H9 (cell line): ENCODE measurements at places on chromosomes 3 and 15. TPM values are rescaled to one million over a fixed set of nuclear protein-coding genes. Genes with fewer than 3 reads are reported as not detected.

- DNase-seq: no peak
These were observed 23.4 kb downstream of the POMGNT2 start for GRCh38 chr3:43082457-43082856.

MCF2L2 gene
- total RNA-seq: 5.5 and 6.4 TPM in 2 replicates

DNA sequence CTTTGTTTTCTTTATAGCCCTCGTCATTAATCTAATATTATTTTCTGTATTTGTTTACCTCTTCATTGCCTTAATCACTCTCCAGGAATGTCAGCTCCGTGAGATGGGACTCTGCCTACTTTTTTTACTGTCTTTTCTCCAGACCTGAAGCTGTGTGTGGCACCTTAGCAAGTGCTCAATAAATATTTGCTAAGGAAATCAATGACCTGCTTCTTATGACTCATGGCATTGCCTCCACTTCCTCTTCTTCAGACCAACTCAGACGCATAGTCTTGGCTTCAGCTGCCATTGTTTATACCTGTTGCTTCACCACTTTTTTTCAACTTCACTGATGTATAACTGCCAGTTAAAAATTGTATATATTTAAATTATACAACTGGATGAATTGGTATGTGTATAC is 218.5 kb upstream of the CMC1 start:
- no peak for DNase-seq

PRSS50 gene
- total RNA-seq: 0.24 and 0.59 TPM in 2 replicates

NAALADL2 gene
- total RNA-seq: 0.86 and 1.6 TPM in 2 replicates

- no peak for DNase-seq
These were observed 280.1 kb downstream of the NEK10 start for GRCh38 chr3:27089068-27089467.

- no peak for DNase-seq
These were observed 103.6 kb downstream of the TGFBR2 start for GRCh38 chr3:30710017-30710416.

DNA sequence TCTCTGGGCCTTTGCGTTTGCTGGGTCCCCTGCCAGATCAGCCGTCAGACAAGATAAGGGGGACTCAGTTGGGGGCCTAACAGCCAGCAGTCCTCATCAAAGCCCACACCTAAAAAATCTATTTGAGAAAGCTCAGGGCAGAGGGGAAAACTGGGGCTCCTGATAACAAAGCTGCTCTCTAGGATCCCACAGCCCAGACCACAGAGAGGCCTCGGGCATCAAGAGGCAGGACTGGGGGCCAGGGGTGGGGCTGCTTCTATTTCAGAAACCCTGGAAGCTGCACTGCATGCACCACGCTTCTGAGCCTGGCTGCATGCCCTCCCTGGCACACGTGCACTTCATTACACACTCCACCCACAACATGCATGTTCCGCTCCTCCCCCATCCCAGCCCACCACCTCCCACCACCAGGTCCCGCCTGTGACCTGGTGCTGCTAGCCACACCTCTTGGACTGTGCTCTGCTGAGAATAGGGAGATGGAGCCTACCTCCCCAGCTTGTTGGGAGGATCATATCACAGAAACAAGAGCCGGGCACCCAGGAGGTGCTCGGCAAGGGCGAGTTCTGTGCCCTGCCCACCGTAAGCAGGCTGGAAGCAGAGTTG is 26.6 kb downstream of the FBLN2 start:
- no peak for DNase-seq

ERICH6 gene
- total RNA-seq: not detected in 2 replicates

SH3BP5 gene
- 5.5 and 6.8 TPM in 2 replicates for total RNA-seq

DNA sequence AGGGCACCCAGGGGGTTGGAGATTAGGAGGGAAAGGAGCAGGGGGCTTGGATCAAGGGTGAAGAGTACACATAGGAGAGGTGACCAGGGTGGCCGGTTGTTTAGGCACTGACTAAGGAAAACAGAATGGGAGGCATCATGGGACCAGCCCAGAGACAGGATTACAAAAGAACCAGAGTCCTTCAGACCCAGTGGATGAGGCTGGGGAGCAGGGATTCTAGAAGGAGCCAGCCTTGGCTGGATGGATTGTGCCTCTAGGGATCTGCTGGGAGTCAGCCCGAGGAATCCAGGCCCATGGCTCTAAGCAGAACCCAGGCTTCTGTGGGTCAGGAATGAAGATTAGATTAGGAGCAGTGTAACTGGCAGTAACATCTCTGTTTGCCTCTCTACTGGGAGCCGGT is 98.6 kb downstream of the ARNT2 start:
- peak; percentile 4 for DNase-seq

DNA sequence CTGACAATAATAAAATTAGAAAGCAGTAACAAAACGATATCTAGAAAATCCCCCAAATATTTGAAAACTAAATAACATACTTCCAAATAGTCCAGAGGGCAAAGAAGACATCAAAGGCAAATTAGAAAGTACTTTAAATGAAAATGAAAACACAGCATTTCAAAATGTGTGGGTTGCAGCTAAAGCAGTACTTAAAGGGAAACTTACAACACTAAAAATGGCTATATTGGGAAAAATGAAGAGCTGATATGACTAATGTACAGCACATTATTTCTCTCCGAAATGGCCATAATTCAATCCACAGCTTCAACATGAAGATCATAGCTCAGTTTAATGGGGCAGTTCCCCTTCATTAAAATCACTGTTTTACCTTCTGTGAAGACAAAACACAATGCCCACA is 71.9 kb downstream of the FBXL22 start:
- DNase-seq: no peak

- DNase-seq: no peak
These were observed 2.8 kb downstream of the ABHD2 start for GRCh38 chr15:89090791-89091626.

MESP2 gene
- 0.28 TPM in 1 of 2 replicates, not detected in the other for total RNA-seq

SLC22A14 gene
- total RNA-seq: not detected in 2 replicates

CCR8 gene
- 0.31 and 0.64 TPM in 2 replicates for total RNA-seq

MAN2A2 gene
- 25.3 and 27.4 TPM in 2 replicates for total RNA-seq

- no peak for DNase-seq
These were observed 128.2 kb upstream of the HES1 start for GRCh38 chr3:194007592-194008337.

GRCh38 chr3:109656225-109656624 is 318.9 kb upstream of the DPPA4 start:
- DNase-seq: no peak

MTHFS gene
- total RNA-seq: 36.9 and 39.9 TPM in 2 replicates

- DNase-seq: no peak
These were observed 42.7 kb upstream of the TOP2B start for GRCh38 chr3:25707268-25707926.

DNA sequence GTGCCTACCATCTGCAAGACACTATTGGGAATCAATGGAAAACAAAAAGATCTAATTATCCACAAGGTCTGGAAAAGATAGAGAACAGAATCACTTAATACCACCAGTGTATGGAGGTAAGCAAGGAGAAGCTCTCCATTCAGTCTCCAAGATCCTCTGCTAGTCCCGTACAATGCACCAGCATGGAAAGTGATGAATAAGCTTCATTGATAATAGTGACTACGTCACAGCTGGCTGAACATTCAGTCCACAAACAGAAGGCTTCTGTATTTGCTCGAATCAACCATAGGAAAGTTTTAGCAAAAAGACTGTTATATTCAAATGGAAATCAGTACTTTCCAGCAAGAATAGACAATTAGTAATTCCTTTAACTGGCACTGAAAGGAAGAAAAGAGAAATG is 42.9 kb downstream of the IGSF11 start:
- no peak for DNase-seq

DNA sequence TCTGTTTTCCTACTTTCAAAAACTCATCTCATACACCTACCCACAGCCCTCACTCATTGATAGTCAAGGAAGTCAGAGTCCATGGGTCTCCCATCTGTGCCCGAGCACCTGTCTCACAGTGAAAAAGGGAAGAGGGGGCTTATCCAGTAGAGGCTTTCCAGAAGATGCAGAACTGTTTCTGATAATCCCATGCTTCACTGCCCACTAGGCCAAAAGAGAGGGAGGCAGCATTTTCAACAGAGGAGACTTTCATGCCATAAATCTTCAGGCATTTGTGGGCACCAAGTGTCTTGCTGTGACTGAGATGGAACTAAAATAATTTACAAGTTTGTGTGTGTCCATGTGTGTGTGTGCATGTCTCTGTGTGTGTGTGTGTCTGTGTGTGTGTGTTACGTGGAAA is 117.9 kb upstream of the PHLDB2 start:
- DNase-seq: no peak

PEX5L gene
- 0.85 and 1.4 TPM in 2 replicates for total RNA-seq

- no peak for DNase-seq
These were observed 4.0 kb upstream of the SLC25A38 start for GRCh38 chr3:39378957-39379777.

- DNase-seq: no peak
These were observed 29.7 kb downstream of the VGLL4 start for GRCh38 chr3:11613851-11614487.

GRCh38 chr3:134381076-134381475 is 6.8 kb upstream of the AMOTL2 start:
- DNase-seq: no peak

GRCh38 chr15:100692246-100692645 is 89.9 kb downstream of the ASB7 start:
- peak; percentile 5 for DNase-seq

GRCh38 chr3:50341996-50342650 is 1.5 kb upstream of the RASSF1 start:
- DNase-seq: no peak

DNA sequence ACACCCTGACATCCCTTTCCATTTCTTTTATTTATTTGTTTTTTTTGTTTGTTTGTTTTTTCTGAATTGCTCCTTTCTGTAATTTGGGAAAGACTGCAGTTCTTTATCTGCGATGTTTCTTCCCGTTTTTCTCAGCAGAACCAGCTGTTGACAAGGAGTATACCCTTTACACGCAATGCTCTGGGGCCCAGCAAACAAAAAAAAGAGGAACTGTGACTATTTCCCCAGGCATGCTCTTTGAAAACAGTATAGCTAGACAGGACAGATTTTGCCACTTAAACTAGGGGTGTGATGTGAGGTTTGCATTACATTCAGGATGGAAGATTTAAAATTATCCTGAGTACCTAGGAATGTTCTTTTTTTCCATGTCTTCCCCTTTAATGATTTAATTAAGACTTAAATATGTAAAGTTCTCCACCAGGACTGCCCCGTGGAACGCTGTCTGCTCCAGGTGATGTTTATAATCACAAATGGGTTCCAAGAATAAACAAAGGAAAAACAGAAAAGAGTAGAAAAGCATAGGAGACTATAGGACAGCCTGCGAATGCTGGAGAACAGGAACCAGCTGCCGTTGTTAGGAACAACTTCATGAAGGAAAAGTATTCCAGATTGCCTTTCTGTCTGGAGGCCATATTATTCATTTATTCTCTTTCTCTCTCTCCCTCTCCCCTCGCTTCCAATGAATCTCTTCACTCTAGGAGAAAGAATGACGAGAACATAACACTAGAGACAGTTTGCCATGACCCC is 43.3 kb downstream of the TGFBR2 start:
- no peak for DNase-seq

DNA sequence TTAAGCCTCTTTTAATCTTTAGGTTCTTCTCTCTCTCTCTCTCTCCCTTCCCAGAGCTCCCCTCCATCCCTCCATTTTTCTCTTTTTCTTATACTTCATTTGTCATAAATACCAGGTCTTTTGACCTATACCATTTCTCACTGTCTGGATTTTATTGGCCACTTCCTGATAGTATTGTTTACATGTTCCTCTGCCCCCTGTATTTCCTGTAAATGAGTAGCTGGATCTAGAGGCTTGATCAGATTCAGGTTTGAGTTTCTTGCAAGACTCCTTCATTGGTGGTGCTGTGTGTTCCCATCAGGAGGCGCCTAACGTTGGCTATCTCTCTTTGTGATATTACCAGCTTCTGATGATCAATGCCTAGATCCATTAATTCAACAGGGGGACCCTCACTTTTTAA is 42.2 kb downstream of the DAPK2 start:
- no peak for DNase-seq

GRCh38 chr15:64460724-64461720 is 644 bp downstream of the ZNF609 start:
- DNase-seq: peak; percentile 46

ZNF620 gene
- 27.1 and 27.5 TPM in 2 replicates for total RNA-seq

VWA5B2 gene
- 2.7 TPM in 2 replicates for total RNA-seq

- no peak for DNase-seq
These were observed 24.3 kb downstream of the SIAH2 start for GRCh38 chr3:150738688-150739087.

DNA sequence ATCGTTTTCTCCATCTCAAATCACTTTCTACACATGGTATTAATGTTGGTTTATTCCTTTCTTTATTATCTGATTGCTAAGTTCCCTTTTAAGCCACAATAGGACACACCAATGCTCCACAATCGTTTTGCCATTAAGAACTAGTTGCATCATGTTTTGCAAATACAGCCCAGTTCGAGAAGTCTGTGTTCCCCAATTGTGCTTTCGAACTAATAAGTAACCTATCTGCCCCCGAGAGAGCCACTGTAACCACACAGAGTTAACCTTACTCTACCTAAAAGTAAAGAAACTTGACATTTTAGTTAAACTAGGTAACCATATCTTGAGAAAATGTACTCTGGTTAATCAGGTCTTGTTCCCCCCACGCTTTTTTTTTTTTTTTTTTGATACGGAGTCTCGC is 39.1 kb downstream of the MAGI1 start:
- no peak for DNase-seq

GPR171 gene
- not detected in 2 replicates for total RNA-seq

FAM174B gene
- total RNA-seq: 38.0 and 38.5 TPM in 2 replicates

- peak; percentile 57 for DNase-seq
These were observed 160.7 kb upstream of the MCTP2 start for GRCh38 chr15:94070356-94071295.

DNA sequence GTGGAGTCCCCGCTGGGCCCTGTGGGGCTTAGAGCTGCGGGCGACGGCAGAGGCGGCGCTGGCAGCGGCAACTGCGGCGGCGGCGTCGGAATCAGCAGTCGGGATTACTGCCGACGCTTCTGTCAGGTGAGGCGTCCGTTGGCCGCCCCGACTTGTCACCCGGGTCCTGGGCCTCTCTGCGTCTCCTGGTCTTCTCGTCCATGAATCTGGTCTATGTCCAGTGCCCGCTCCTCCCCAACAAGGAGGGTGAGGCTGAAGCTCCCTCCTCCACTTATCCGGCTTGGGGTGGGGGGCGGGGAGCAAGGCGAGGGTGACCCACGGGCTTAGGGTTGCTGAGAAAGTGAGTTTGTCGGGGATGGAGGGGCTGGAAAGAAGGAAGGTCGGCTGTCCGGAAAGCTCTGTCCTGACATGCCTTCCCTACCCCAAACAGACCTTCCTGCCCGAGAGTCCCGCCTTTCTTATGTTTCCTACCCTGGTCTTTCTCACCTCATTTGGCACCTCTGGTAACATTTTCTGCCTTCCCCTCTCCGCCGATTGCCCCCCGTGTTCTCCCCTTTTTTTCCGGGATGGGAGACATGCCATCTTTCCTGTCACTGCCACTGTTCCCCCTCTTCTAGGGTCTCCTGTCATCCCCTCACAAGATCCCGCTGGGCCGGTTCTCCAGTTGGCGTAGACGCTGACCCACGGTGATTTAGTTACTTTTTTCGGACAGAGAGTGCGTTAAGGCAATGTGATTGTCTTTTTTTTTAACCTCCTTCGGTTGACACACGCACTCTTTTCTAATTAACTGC is 520 bp downstream of the ZNF654 start:
- DNase-seq: no peak
